ENCODE measurements at places on chromosomes 3 and 15. TPM values are rescaled to one million over a fixed set of nuclear protein-coding genes. Genes with fewer than 3 reads are reported as not detected.

EPHB1 gene
- 23.2 TPM for total RNA-seq

LYSMD2 gene
- 27.6 TPM for total RNA-seq

TM4SF18 gene
- 3.7 TPM for total RNA-seq

ATP2C1 gene
- 152 TPM for total RNA-seq

CCRL2 gene
- total RNA-seq: 1.7 TPM

CSK gene
- 43.5 TPM for total RNA-seq

SLC9C1 gene
- total RNA-seq: not detected

HYKK gene
- 4.3 TPM for total RNA-seq

LDHAL6B gene
- not detected for total RNA-seq

CORO2B gene
- 129 TPM for total RNA-seq

FMN1 gene
- total RNA-seq: 131 TPM

SLTM gene
- total RNA-seq: 77.1 TPM

EFCAB12 gene
- total RNA-seq: 6.9 TPM

UBAP1L gene
- 22.7 TPM for total RNA-seq

DAZL gene
- total RNA-seq: not detected

LINGO1 gene
- 112 TPM for total RNA-seq

Data from dorsolateral prefrontal cortex (tissue), 122 donors.